ENCODE measurements at places on chromosomes 13 and 19. TPM values are rescaled to one million over a fixed set of nuclear protein-coding genes. Genes with fewer than 3 reads are reported as not detected.

C19orf18 gene
- total RNA-seq: 0.42 TPM

DNA sequence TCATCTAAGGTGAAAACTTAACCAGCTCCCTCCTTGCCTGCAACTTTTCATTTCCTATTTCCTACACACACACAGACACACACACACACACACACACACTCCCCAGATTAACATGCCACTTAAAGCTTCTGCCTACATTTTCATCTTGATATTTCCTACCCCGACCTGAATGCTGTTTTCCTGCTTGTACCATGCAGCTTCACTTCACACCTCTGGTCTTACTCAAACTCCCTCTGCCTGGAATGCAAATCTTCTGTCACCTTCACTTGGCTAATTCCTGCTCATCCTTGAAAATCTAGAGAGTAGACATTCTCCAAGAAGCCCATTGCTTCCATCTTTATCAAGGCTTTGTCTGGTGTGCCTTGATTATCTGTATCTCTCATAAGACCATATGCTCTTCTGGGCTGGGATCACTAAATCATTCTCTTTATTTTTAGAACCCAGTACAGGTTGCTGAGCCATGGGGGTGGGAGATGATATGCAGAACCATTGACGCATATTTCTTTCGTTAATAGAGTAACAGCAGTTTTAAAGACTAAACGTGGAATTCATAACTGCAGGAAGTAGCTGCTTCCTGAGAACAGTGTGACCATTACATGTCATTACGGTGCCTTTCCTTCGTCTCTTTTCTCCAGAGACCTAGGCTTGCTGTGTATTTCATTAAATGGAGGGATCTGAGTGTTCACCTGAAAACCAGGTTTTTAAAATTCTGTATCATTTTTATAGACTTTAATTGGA, 37.7 kb downstream of the CNMD start:
- no peak overlapping the region for H3K4me3 ChIP-seq
- no peak overlapping the region for H3K27ac ChIP-seq
- no peaks in the 10 kb centered on the region for H3K4me1 ChIP-seq
- peaks cover 5% of the 10 kb centered on the region for H3K27me3 ChIP-seq

C1QTNF9 gene
- not detected for total RNA-seq

DNA sequence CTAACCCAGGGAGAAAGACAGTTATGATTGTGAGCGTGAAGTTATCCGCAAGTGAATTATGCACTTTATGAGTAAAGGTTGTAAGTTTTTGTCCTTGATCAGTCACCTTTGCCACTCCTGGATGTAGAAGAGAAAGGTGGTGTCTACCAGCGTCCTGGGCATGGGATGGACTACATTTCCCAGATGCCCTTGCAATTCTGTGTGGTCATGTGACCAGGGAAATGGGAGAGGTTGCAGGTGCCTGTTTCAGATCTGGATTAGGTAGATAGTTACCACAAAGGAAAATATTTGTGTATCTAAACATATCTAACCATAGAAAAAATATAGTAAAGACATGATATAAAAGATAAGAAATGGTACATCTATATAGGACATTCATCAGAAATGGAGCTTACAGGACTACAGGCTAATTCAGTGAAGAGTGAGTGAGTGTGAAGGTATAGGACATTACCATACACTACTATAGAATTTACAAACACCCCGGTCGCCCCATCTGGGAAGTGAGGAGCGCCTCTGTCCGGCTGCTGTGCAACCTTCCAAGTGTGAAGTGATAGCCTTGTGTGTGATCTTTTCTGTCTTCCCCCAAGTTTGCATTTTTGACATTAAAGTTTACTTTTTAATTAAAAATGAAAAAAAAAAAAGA, 51.6 kb upstream of the CACNA1A start:
- H3K4me1 ChIP-seq: no peaks in the 10 kb centered on the region
- DNase-seq: no peak
- peaks cover 7% of the 10 kb centered on the region for H3K27me3 ChIP-seq
- H3K36me3 ChIP-seq: no peaks in the 10 kb centered on the region
